ENCODE measurements at places on chromosomes 1 and 21. TPM values are rescaled to one million over a fixed set of nuclear protein-coding genes. Genes with fewer than 3 reads are reported as not detected.

RPE65 gene
- not detected for total RNA-seq

GRCh38 chr1:230754796-230755195, 7.6 kb downstream of the CAPN9 start:
- H3K4me1 ChIP-seq, result no peaks in the 10 kb centered on the region
- H3K4me3 ChIP-seq, result no peak overlapping the region
- no peaks in the 10 kb centered on the region for H3K36me3 ChIP-seq
- H3K27me3 ChIP-seq, result no peaks in the 10 kb centered on the region
- H3K27ac ChIP-seq, result no peak overlapping the region

DNA sequence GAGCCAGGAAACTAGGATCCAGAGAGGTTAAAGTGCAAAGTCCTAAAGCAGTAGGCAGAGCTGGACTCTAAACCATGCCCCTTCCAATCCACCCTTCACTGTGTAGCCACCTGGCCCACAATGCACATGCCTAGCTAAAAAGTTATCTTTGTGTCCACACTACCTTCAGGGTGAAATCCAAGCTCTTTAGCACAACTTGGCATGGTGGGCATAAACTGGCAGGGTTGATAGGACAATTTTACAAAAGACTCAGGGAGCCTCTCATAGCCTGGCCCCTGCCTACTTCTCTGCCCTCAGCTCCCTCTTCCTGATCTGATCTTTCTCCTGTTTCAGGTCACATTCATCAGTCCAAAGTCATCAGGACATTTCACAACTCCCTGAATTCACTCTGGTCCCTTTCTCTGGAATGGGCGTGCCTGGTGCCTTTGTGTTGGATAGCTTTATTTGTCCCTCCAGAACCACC, 513.9 kb downstream of the OMA1 start:
- H3K36me3 ChIP-seq, result no peaks in the 10 kb centered on the region
- no peak overlapping the region for H3K4me3 ChIP-seq
- H3K27ac ChIP-seq, result no peak overlapping the region
- no peaks in the 10 kb centered on the region for H3K4me1 ChIP-seq
- DNase-seq, result no peak
- H3K27me3 ChIP-seq, result no peaks in the 10 kb centered on the region

DNA sequence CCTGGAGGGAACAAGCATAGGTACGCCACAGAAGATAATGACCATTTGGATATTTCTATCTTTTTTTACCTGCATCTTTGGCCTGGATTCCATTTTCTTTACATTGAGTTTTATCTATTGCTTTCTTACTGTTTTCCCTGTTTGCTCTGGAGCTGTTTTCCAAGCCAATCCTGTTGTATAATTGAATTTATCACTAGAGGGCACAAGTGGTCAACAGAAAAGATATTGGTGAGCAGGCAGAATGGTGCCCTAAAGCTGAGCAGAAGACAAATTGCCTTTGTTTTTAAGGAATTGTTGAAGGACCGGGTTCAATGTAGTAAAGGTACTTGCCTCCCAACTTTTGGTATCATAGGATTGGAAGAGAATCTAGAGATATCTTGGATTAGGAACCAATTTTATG, 152.8 kb downstream of the PPP1R12B start:
- no peaks in the 10 kb centered on the region for H3K36me3 ChIP-seq
- peaks cover 16% of the 10 kb centered on the region for H3K4me1 ChIP-seq
- H3K27ac ChIP-seq, result no peak overlapping the region
- H3K27me3 ChIP-seq, result no peaks in the 10 kb centered on the region
- DNase-seq, result no peak
- H3K4me3 ChIP-seq, result no peak overlapping the region

DNA sequence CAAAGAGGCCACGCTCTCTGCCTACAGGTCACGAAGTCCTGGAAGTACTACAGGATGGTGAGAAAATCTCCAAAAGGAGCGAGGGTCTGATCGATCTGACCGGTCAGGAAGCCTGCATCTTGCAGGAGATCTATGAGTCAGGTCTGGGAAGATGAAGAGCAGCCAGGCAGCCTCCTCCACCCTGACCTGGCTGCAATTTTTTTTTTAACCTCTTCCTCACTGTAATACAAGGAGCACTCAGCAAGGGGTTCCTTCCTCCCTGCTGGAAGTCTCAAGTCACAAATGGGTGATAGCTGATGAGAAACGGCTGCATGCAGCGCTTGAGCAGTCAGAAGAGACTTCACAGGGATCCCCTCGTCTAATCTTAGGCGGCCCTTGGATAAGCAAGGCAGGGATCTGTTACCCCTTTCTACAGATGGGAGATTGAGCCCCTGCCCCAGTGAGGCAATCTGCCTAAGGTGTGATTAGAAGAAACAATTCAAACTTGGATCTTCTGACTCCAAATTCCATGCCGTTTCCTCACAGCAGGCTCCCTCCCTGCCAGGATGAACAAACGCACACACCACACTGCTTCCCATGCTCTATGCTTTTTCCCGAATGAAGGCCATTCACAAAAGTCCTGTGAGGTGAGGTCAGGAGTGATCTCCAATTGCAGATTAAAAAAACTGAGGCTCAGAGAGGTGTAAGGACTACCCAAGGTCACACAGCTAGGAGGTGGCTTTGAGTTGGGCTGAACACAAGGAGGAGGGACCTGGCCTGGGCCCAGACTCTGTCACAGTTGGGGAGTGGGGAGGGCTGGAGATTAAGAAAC, 48.3 kb downstream of the ECE1 start:
- no peaks in the 10 kb centered on the region for H3K36me3 ChIP-seq
- DNase-seq, result no peak
- no peak overlapping the region for H3K27ac ChIP-seq
- H3K27me3 ChIP-seq, result no peaks in the 10 kb centered on the region

Measured in testis (tissue), 5 donors.